Stimulated activated memory B cell treated with anti-CD40 and anti-IgM and Interleukin-4, amounts not matched to agents 10 μg/mL and 1 μg/mL and 100 μg/mL, for 72 hours (primary cell): ENCODE measurements at places on chromosomes 11 and 22.

DNA sequence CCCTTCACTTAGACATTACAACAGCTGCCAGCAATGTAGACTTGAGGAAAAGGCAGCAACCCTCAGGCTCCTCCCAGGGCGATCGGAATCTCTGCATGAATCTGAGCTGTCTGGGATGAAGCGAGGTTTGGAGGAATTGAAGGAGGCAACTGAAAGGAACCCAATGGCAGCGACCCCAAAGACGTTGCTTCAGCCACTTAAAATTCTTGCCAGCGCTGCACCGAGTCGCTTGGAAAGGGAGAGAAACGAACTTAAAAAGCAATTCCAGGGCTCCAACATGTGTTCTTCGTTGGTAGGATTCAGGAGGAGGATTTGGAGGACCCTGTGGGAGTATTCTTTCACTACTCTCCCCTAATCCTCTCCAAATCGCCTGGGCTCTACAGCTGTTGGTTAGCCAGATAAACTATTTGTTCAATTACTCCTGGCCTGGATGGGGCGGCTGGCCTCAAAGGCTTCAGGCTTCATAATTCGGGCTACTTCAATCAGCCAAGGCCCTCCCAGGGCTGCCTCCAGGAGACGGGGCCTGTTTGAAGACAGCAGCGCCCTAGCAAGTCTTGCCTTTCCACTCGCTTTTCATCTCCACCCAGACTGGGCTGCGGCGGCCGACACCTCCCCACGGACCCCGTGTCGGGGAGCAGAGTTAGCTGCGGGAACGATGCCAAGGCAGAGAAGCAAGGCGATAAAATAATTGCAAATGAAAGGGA lies 72.4 kb upstream of the TMEM45B start:
- ATAC-seq: no peak

- ATAC-seq: no peak
Measured at GRCh38 chr11:114225661-114226060, 70.5 kb upstream of the NNMT start.

- ATAC-seq: no peak
Measured at GRCh38 chr11:118957549-118957948, 1.5 kb downstream of the UPK2 start.

DNA sequence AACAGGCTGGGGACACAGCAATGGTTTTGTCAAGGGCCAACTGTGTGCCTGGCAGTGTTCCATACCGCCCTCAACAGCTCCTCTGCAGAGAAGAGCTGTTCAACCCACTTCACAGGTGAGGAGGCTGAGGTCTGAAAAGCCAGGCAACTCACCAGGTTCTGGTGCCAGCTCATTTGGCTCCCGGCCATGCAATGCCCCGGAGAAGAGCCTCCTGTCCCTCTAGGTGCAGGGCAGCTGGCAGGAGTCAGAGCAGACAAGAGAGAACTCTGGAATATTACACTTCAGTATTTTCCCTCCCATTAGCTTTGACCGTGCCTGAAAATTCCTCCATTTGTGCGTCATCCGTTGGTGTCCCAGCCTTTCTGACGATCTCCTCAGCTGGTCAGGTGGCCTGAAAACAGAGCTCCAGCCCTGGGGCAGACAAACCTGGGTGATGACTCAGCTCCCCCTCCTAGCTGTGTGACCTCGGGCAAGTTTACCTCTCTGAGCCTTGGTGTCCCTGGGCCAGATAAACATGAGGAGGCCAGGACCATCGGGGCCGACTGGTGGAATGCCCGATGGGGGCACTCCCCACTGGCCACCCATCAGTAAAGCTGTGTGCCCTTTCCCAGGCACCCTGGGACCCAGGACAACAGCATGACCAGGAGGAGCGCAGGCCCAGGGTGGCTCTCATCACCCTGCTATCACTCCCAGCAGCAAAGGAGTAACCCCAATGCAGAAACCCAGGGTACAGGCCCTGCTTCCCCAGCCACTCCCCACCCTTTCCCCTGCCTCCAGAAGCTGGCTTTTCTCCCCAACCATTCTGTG lies 9.6 kb upstream of the C1QTNF6 start:
- ATAC-seq: no peak

DNA sequence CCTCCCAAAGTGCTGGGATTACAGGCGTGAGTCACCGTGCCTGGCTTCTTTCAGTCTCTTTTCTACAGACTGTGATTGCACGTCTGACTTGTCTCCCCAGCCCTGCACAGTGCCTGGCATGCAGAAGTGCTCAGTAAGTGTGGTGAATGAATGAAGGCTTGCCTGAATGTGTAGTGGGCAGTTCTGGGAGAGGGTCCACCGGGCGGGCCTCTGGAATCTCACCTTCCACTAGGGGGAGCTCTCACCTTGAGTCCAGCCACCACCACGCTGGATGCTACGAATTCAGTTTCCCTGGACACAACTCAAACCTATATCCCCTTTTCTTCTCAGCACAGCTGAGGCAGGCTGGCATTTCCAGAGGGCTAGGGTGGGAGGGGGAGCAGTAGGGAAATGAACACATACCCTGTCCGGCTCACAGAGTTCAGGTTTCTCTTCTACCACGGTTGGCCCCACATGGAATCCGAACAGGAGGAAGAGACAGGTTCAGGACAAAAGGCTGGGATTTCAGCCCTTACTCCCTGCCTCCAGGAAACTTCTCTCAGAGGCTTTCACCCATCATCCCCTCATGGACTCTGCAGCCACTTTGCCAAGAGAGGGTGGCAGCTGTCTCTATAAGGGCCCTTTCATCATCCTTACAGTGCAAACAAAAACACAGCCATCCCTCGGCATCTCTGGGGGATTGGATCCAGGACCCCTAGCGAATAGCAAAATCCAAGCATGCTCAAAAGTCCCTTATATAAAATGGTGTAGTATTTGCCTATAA lies 86.8 kb downstream of the NECTIN1 start:
- no peak for ATAC-seq

- no peak for ATAC-seq
Measured at GRCh38 chr22:25514436-25515180, 49.9 kb upstream of the GRK3 start.

DNA sequence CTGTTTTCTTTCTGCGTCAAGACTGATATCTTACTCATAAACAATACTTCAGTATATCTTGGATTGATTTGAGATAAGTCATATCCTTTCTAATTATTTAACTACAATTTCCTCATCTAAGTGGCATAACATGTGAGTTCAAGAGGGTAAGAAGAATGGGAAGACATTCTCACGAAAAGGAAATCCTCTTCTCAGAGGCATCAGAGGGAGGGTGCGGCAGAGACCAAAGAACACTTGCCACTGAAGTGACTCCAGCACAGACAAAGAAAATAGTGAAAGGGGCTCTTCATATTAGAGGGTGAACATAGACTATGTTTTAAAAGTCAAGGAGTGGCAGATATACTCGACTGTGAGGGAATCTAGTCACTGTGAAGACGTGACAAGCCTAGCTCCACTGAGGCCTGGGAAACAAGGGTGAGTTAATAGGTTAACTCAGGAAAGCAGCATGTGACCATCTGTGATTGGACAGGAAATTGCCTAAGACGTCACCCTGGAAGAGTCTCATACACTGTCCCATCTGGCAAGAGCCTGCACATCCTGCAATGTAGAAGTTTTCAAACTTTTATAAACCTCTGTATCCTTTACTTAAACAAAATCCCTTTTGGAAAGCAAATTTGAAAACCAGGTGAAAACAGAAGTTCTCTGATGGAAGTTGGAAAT lies 1.9 kb upstream of the MMP1 start:
- ATAC-seq: no peak

- no peak for ATAC-seq
Measured at GRCh38 chr11:14052198-14052597, 89.7 kb downstream of the SPON1 start.

DNA sequence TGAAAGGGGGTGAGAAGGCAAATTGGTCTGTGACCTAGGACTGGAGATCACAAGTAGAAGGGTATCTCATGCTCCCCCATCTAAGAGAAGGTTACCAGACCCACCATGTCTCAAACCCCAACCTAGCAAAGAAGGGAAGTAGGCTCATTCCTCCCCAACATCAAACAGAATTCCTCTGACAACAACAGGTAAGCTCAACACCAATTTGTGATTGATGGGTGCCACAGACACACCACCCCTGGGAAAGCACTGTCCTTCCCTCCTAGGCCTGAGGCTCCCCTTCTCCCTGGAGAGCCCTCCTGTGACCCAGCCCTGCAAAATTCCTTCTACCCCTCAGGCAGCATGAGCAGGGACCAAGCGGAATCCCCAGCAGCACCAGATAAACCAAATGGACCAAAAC lies 154.3 kb downstream of the BUD13 start:
- no peak for ATAC-seq

- no peak for ATAC-seq
Measured at GRCh38 chr11:90407350-90407749, 184.5 kb upstream of the CHORDC1 start.

DNA sequence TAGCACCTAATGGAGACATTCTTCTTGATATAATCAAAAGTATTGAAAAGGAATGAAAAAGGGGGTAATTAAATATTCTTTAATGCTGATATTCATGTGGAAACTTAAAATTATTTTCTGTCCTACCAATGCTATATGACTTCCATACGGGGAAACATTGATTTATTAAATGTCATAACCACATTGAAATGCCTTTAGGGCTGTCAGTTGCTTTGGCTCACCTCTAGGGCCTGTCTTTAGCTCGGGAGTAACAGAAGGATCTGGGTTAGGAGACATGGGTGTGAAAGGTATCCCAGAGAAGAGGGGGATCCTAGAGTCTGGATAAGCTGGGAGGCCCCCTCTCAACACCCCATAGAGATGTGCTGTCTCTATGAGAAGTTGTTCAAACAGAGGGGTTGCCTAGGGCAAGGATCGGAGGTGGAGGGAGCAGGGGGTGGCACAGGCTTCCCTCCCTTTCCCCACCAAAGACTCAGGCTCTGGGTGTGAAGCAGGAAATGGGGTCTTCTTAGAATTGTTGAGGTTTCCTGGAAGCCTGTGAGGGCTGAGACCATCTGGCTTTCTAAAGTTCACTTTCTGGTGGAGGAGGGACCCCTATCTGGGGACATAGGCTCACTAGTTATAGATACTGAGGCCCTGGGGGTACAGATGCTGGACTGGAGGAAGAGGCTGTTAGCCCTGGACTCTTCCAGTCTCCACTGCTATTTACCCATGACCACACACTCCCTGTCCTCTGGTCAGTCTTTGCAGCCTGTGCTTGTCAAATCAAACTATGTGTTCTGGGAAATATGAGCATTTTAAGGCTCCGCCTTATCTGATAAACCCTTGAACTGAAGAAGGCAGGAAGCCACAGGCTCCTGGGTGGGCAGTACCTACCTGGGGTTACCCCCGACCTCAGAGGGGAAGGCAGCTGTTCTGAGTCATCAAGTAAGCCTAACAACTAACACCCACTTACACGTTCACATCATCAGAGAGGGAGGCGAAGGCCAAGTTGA lies 55.8 kb upstream of the RRAS2 start:
- ATAC-seq: peak; percentile 93

DNA sequence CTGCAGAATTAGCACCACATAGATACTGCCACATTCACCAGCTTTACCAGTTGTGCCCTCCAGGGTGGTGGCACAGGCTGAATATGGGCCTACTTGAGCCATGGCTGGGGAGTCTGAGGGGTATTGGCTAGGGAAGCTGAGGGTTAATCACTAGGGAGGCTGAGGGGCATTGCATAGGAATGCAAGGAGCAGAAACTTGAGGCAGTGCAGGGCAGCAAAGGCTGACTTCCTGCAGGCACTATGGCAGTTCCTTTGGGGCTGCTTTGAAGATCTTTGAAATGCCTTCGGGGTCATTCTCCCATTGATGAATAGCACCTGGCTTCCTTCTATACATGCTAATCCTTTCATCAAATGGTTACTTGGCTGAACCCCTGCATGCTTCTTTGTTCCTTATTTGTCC lies 171.5 kb downstream of the RCN1 start:
- no peak for ATAC-seq

GRCh38 chr11:34658071-34659015 lies 37.5 kb downstream of the EHF start:
- no peak for ATAC-seq

- no peak for ATAC-seq
Measured at GRCh38 chr11:117195761-117196160, 3.4 kb upstream of the TAGLN start.

- ATAC-seq: peak; percentile 1
Measured at GRCh38 chr11:65084598-65085375, 765 bp downstream of the ZFPL1 start.

GRCh38 chr11:35077709-35078469 lies 61.1 kb upstream of the CD44 start:
- peak; percentile 90 for ATAC-seq

DNA sequence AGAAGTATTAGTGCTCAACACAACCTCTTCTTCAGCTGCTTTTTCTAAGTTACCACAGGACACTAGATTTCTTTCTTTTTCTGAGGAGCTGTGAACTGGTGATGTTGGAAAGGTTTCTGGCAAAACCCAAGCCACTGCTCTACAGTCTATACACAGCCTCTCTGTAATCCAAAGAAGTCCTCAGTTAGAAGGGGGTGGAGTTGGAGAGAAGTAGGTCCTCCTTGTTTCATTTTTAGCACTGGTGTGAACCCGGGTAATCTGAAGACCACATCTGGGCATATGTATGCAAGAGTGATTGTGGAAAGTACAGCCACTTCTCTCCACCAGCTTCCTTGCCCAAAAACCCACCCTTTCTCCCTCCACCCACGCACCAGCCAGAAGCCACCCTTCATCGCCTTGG lies 1168.1 kb downstream of the LRRC4C start:
- ATAC-seq: no peak

DNA sequence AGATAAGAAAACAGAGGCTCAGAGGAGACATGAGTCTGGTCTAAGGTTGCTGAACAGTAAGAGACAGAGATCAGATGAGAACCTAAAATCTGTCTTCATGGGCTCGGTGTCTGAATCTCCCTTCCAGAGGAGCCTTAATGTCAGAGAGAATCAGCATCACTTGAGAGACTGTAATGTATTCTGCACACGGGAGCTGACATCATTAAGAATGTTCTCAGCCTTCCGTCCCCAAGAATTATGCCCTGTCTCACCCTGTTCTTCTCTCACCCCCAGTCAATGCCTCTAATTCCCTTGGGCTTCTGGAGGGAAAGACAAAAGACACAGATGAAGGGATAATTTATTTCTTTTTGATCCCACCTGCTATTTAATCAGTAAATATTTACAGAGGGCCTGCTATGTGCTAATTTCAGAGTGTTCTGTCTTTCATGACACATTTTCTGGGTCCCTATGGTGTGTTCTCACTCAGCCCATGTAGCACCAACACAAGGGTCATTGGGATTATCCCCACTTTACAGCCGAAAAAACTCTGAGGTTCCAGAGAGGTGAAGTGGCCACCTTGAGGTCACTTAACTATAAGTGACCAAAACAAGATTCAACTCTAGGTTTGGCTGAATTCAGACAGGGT lies 61.8 kb downstream of the CD82 start:
- no peak for ATAC-seq

GRCh38 chr11:1326435-1327063 lies 17.1 kb upstream of the TOLLIP start:
- no peak for ATAC-seq

- no peak for ATAC-seq
Measured at GRCh38 chr11:1781593-1781975, 17.9 kb upstream of the CTSD start.
